NCI-H460 (cell line): ENCODE measurements at places on chromosomes 6 and 20. TPM values are rescaled to one million over a fixed set of nuclear protein-coding genes. Genes with fewer than 3 reads are reported as not detected.
A peak's percentile ranks its signal among the peaks of the same experiment; 100 is the strongest.

Gene ADGB
- not detected in 2 replicates for total RNA-seq

DNA sequence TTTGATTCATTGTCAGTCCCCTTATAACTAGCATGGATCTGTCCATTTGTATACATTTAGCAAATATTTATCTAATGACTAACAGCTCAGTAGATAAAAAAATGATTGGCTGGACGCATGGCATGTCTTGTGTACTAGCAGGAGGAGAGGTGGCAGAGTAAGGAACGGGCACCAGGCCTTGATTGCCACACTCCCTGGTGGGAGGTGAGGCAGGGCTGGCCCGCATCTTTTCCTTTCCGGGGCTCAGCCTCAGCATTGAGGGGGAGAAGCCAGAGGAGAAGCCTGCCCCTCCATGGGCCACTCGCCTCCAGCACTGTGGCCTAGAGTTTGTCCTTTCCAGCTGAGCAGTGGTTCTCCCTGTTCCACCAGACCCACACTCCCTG is 84.9 kb upstream of the TMEM181 start:
- DNase-seq: no peak

GRCh38 chr20:50001784-50002311 is 19.1 kb downstream of the SNAI1 start:
- no peak for DNase-seq

DNA sequence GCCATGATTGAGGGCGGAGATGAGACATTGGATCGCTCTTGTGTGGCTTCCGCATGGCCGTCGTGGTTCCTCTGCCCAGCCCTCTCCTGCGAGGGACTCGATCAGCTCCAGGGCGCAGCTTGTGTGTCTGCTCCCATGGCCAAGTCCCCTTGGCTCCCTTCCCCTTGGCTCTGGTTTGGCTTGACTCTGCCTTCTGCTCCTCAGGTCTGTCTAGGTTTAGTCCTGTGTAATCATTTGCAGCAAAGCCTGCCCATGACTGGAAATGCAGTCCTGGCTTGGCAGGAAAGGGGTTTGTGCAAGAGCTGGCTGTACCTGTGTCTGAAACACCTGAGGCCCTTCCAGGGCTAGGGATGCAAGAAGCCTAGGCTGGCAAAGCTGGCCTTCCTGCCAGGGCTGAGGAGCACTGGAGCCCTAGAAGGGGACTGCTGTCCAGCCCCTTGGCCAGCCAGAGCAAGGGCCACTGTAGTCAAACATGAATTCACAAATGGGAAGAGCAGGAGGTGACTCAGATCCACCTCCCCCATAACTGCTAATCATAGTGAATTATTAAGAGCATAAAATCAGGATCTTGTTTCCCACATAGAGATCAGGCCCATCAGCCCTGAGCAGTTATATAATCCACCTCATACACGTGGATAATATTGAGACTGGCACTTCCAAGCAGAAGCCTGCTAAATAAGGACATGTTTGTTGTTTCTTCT is 196.8 kb downstream of the FARS2 start:
- no peak for DNase-seq

Gene SLC17A3
- not detected in 2 replicates for total RNA-seq

DNA sequence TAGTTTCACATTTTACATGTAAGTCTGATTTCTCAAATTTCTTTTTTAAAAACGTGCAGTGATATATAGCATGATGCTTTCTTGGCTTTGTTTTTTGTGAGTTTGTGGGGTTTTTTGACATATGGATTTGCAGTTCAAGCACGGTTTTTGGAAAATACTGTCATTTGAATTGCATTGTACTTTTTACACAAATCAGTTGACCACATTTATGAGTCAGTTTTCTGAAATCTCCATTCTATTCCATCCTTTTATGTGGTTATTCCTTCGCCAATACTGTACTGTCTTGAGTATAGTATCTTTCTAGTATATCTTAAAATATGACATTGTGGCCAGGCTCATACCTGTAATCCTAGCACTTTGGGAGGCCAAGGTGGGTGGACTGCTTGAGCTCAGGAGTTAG is 890.0 kb upstream of the CITED2 start:
- DNase-seq: no peak

GRCh38 chr20:3788685-3789155 is 2.2 kb upstream of the CENPB start:
- DNase-seq: peak; percentile 60

- no peak for DNase-seq
These were observed 151.3 kb downstream of the DTNBP1 start for GRCh38 chr6:15511248-15512125.

GRCh38 chr6:52596371-52597028 is 19.6 kb upstream of the TRAM2 start:
- peak; percentile 26 for DNase-seq
